CD4-positive, alpha-beta T cell (primary cell): ENCODE measurements at places on chromosomes 13 and 19. TPM values are rescaled to one million over a fixed set of nuclear protein-coding genes. Genes with fewer than 3 reads are reported as not detected.

DNA sequence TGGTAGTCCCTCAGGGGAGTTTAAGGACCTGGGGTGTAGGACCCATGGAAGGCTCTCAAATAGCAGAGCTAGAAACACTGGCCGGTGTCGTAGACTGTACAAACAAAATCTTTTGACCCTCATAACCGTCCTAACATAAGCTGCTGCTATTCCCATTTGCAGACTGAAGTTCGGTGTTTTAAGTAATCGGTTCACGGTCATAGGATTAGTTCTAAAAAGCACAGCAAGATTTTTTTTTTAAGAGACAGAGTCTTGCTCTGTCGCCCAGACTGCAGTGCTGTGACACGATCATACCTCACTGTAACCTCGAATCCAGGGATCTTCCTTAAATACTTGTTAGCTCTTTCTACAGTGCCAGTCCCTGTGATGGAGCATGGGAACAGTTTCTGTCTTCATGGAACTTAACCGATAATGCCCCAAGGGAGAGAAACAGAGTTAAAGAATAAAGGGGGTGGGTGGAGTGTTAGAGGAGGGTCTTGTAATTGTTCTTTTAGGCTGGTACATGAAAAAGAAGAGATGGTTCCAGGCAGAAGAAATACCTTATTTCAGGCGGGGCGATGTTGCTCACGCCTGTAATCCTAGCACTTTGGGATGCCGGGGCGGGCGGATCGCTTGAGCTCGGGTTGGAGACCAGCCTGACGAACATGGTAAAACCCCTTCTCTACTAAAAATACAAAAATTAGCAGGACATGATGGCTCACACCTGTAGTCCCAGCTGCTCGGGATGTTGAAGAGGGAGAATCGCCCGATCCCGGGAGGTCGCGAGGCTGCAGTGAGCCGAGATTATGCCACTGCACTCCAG lies 475 bp upstream of the ZC3H4 start:
- DNase-seq = no peak

DNA sequence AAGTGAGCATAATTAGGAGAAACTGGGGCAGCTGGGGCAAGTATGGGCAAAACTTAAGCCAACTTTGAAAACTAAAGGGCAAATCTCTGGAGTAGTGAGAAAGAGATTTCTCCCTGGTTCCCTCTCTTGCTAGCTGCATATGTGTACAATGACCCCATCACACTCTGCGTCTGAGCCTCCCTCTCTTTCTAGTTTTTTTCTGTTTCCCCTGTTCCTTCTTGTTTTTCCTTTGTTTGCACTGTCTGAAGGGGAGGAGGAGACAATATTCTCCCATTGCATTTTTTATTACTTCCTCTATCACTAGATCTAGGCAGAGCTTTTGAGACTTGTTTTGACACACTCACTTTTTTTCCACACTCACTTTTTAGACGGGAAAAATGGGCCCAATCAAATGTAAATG lies 11.2 kb upstream of the CLDN10 start:
- DNase-seq = no peak

DNA sequence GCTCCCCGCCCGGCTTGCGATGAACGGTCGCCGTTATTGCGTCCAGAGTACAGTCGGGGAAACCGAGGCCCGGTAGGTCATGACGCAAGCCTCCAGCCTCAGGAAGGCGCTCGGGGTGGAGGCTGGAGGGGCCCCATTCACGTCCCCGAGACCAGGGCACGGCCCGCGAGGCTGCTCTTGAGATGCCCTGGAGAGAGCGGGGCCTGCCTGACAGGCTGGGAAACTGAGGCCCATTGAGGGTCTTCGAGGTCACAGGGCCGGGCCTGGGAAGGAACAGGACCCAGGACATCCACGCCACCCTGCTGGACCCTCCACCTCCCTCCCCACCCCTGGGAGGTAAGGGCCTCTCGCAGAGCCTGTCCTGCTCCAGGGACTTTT lies 367 bp downstream of the NDUFS7 start:
- no peak for DNase-seq

Gene ERF
- 105 TPM for total RNA-seq

Gene BEST2
- not detected for total RNA-seq

Gene C3
- not detected for total RNA-seq
